Chondrocyte (in vitro differentiated cells): ENCODE measurements at places on chromosomes 11 and 22.

- no peak for DNase-seq
Observed at GRCh38 chr11:13834463-13834862, 128.1 kb upstream of the SPON1 start.

DNA sequence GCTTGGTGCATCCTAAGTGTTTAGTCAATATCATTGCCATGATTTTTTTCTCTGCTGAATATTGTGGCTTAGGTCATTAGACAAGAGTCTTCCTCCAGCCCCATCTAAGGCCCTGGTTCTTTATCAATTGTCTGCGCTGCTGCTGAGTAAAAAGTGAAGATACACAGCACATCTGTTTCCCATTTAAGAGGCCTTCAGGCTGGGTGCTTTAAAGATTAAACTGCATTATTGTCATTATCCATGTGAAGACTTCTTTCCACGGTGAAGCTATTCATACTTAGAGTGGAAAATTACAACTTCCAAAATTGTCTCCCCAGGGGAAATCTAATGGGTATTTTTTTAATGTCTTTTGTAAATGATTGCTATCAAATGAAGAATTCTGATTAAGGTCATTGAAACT is 719.8 kb upstream of the LRRC4C start:
- DNase-seq = no peak

DNA sequence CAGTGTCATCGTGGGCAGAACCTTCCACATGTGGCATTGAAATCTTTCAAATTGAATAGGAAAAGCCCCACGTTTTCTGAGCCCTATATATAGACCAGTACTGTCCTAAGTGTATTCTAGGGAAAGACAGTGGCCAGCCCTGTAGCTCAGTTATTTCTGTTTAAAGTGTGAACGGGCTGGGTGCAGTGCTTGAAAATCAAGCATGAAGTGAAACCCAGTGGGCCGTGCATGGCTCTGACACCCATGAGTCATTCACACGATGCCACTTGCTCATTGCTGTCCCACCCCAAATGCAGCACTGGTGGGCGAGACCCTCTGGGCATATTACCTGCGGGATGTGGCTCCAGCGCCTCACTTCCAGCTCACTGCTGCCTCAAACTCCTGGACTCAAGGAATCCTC is 29.8 kb upstream of the CCDC188 start:
- DNase-seq = no peak

DNA sequence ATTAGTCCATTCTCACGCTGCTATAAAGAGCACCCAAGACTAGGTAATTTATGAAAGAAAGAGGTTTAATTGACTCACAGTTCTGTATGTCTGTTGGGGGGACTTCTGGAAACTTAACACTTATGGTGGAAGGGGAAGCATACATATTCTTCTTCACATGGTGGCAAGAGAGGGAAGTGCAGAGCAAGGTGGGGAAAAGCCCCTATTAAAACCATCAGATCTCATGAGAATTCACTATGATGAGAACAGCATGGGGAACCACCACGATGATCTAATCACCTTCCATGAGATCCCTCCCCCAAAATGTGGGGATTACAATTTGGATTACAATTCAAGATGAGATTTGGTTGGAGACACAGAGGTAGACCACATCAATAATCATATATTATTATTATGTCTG is 25.7 kb downstream of the CEP57 start:
- DNase-seq = no peak

- no peak for DNase-seq
Observed at GRCh38 chr11:106063009-106063408, 14.1 kb downstream of the KBTBD3 start.

GRCh38 chr22:50144005-50144614 is 26.4 kb upstream of the PANX2 start:
- DNase-seq = no peak

- no peak for DNase-seq
Observed at GRCh38 chr11:788953-789940, 643 bp downstream of the CEND1 start.

GRCh38 chr11:47348859-47349258 is 3.6 kb downstream of the MYBPC3 start:
- DNase-seq = no peak

DNA sequence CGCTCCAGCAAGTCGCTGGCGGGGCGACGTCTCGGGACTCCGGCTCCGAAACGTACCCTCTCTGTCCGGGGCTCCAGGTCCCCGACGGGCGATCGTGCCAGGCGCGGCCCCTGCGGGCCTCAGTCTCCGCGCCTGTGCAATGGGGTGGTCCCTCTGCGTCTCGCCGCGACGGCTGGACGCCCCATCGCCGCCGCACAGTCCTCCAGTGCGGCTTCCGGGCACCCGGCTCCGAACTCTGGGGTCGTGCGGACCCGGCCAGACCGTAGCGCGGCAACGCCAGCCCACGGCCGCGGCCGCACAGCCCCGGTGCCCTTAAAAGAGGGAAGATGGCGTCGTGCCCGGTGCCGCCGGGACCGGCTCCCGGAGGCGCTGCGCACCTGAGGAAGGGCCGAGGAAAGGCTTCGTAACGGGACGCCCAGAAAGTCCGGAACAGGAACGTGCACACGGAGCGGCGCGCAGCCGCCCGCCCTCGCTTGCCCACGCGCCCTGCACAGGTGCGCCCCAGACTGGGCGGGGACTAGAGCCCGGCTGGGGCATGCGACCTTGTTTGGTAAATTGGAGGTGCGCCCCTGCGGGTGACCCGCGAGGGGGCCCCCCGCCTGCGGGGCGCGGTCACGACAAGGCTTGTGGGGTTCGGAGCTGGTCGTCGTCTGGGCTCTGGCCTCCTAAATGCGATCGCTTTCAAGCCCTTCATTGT is 525 bp downstream of the BIK start:
- DNase-seq = no peak

- DNase-seq = no peak
Observed at GRCh38 chr22:19090586-19091127, 31.6 kb downstream of the DGCR2 start.

DNA sequence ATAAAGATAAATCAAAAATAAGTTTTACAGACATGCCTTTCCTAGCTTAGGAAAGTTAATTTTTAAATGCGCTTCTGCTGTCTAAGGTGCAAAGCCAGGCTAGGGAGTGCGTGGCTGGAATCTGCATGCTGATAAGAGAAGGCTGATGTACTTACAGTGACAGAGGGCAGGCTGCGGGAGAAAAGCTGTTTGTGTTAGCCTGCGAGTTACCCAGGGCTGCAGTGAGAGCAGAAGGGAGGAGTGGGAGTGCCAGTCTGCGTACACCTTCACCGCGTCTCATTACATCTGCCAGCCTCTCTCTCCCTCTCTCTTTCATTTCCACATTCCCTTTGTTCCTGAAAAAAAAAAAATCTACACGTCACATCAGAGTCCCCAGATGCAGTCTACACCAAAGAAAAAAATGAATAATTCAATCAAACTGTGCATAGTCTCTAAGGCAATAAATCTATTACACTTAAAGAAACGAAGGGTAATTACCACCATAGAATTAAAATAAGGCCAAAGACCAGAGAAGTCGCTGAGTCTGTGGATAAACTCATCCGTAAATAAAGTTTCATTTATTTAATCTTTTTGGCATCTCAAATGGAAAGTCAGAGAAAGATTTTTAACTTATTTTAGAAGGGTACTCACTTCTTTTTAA is 126.4 kb upstream of the C11orf58 start:
- no peak for DNase-seq

DNA sequence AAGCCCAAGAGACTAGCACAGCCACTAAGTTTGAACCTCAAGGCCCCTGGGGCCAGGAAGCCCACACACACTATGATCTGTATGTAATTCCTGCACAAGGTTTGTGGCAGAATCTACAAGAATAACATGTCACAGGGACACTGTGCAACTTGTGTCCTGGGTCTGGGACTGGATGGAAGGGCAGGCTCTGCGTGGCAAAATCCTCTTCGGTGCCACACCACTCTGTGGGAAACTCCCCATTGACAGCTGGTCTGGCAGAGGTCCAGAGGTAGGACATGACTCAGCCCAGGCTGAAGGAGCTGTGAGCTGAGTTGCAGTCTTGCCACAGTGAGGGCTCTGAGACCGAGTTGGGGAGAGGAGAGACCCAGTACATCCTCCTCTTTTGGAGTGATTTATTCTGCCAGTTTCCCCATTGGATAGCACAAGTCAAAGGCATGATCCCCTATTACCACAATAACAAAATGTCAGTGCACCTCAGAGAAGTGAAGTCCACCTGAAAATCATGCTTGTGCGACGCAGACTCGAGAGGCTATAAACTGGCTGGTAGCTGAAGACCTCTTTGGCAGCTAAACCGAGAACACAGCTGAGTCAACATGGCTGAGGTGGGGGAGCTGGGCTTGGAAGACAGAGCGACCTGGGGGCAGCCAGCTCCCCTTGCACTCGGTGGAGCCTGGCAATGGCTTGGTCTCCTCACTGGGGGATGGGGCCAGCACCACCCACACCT is 23.3 kb upstream of the SERPIND1 start:
- DNase-seq = no peak

DNA sequence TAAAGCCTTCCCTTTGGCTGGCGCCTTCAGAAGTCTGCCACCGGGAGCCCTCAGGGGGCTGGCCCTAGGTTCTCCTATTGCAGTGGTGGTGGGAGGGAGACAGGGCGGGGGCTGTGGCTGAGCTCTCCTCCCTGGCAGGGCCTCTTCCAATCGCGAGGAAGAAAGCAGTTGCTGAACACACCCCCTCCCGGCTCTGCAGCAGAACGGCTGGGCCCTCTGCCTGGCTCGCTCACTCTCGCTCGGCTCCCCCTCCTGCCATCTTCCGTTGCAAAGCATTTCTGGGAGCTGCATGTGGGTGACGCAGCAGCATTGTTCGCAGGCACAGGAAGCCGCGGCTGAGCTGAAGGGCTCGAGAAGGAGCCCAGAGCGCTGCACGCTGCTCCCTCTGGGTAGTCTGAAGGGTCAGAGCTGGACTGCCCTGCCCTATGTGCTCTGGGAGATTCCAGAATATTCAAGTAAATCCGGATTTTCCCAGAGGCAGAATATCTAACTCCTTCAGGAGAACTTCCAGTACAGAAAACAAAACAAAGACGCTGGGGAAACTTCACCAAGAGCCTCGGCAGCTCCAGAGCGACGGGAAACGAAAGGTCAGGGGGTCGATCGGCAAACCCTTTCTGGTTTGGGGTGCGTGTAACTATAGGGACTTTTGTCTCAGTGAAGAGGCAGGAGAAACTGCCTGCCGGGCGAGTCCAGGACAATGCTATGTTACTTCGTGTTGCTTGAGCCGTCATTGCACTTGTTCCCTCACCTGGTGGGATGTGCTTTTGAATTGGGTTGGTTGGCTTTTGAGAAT is 26.3 kb upstream of the GRK2 start:
- peak; percentile 99 for DNase-seq

DNA sequence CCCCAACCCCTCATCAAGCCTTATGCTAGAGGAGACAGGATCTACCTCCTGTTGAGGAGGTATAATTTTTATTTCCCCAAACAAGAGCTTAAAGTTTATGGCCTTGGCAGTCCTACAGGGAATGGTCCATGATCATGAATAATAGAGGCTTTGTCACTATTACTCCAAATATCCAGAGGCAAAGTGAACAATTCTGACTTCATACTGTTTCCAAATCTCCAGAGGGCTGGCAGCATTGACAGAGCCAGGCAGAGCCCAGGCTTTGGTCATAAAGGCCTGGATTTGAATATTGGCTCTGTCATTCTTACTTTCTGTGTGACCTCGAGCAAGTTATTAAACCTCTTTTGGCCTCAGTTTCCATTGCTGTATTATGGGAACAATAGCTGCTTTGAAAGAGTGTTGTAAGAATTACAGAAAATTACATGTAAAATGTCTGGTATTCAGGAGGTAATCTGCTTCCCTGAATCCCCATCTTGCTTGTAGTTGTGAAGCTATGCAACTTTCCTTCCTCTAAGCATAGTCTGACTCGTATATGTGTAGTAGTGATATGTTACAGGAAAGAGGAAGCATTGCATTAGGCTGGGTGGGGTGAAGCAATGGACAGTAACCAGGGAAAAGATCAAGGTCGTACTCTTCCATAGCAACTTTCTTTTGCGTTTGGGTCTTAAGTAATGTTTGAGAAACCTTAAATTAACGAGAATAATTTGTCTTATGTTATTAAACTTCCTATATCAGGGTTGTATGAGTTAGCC is 88.8 kb downstream of the CD44 start:
- DNase-seq = no peak

- DNase-seq = no peak
Observed at GRCh38 chr11:72349616-72350218, 84.6 kb downstream of the CLPB start.

DNA sequence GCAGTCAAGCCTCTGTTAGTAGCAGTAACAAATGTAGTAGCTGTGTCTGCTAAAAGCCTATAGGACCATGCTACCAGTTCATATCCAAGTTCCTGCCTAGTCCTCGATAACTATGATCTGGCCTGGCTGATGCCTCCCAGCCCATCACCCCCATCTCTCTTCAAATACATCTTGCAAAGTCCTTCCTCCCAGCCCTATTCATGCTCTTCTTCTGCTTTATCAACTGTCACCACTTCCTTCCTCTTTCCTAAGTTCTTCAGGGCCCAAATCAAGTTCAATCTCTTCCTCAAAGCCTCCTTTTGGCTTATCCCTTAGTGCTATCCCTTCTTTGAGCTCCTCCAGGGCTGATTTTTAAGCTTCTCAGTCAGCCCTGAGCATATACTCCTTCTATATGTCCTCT is 150.9 kb upstream of the THY1 start:
- no peak for DNase-seq

DNA sequence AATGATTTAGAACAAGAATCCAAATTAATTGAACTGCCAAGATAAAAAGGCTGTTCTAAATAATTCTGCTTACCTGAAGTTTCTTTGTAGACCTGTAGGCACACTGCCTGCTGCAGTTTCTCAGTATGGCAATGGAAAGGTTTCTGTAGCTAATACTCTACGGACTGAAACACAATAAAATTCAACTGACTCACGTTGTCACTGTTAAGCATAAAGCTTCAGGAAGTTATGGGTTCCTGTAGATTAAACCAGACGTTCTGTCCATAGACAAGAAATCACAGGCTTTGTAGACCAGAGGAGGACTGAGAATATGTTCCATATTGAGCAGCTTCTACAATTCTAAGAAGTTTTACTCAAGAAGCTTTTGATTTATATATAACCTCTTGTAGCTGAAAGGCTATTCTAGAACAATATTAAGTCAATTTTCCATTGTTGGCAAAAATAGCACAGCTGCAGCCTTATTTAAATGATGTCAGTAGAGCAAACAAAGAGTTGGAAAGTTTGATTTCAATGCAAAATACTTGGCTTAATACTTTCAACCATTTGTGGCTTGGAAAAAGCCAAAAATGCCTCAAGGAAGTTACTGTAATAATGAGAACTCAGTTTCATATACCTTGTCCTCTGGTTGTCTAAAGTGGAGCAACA is at the start of gene GLYATL2:
Gene GLYATL2 (minus strand): TSS at position 344 of the 645 bp plus-strand sequence. CDS start 5,092 bp downstream, outside the sequence.
- DNase-seq = no peak
